Esophagus mucosa (tissue), 1 donor: ENCODE measurements at places on chromosomes 7 and 10.
A peak's percentile ranks its signal among the peaks of the same experiment; 100 is the strongest.

DNA sequence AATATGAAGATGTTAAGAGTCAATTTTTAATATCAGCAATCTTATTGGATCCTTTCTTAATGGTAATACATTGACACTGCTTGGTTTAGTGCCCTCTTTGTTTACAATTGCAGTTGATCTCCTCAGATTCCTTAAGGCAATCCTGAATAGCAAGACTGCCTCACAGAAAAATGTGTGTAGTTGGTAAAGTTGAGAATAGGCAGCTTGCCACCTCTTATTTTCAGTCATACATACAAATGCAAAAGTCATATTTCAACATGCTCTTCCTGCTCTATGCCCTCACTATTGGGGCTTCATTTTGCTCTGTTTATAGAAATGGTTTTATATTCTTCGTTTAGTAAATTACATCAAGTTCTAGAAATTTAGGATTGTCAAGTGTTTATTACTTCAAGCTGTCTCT is 661.1 kb upstream of the ANKRD30A start:
- ATAC-seq, result no peak

- ATAC-seq, result no peak
Measured at GRCh38 chr7:3578399-3578798, 277.3 kb downstream of the SDK1 start.

GRCh38 chr7:128104108-128104742 is 73.0 kb upstream of the LRRC4 start:
- ATAC-seq, result peak; percentile 14

GRCh38 chr7:116195451-116195850 is 14.9 kb upstream of the TES start:
- ATAC-seq, result no peak

DNA sequence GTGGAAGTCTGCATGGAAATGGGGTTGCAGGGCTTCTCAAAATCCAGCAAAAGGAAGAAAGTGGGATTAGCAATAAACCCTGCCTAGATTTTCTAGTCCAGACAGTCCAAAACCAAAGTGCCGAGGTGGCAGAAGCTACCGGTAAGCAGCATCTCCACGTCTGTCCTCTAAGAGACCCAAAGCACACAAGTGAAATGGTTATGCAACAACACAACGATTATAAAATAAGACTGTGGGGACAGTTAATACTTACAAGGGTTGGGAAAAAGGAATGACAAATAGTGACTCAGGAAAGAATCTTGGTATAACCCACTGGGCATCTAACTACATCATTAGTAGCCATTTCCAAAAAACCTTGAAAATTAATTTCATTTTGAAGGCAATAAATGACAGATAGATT is 24.7 kb downstream of the CREB3L2 start:
- ATAC-seq, result peak; percentile 66

GRCh38 chr7:98165827-98166667 is 45.2 kb upstream of the BHLHA15 start:
- peak; percentile 52 for ATAC-seq

GRCh38 chr10:82440775-82441174 is 565.8 kb downstream of the NRG3 start:
- ATAC-seq, result no peak

- no peak for ATAC-seq
Measured at GRCh38 chr10:110413049-110413783, 84.5 kb upstream of the DUSP5 start.

DNA sequence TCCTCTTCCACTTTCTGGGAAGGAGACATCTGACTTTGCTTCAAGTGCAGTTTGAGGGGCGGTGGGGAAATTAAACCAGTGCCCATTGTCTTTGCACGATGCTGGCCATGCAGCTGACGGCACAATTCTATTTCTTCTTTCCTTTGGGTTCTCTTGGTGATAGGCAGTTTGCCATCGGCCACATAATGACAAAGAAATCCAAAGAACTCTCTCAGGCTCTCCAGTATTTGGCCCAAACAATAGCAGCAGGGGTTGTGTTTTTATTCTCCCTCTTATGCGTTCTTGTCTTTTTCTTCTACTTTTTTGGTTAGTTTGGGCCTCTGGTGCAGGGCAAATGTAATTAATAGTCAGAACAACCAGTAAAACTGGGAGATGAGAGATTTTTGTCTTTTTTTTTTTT is 147.0 kb downstream of the EMX2 start:
- ATAC-seq, result no peak

DNA sequence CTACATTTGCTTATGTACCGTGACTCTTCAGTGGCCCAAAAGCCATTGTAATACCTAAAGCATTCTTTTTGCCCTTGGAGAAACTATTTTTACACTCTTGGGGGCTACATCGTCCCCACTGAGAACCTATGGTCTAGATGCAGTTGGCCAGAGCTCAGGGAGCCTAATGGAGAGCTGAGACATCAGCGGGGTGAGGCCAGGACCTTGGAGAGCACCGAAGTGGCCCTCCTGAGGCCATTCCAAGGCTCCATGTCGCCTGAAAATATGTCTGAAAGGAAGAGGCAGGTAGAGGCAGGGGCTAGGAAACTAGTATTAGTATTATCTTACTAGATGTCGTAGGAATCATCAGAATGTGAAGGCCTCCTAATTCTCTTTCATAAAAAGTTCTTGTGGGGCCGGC is 4.9 kb downstream of the PKD2L1 start:
- ATAC-seq, result no peak

GRCh38 chr7:21370283-21370982 is 57.5 kb upstream of the SP4 start:
- ATAC-seq, result no peak

GRCh38 chr7:3928727-3929515 is 627.9 kb downstream of the SDK1 start:
- no peak for ATAC-seq
